NCI-H1694 treated with DMSO at 0.1 percent for 48 hours (cell line): ENCODE measurements at places on chromosomes 6 and 20.

- DNase-seq, result no peak
These were observed 129.6 kb downstream of the PACRG start for GRCh38 chr6:162857326-162857725.

GRCh38 chr6:139635401-139636130 is 261.1 kb upstream of the CITED2 start:
- DNase-seq, result no peak

GRCh38 chr20:64011366-64011779 is 24.6 kb upstream of the C20orf204 start:
- DNase-seq, result no peak

- no peak for DNase-seq
These were observed 27.8 kb downstream of the HDDC2 start for GRCh38 chr6:125273965-125274364.

DNA sequence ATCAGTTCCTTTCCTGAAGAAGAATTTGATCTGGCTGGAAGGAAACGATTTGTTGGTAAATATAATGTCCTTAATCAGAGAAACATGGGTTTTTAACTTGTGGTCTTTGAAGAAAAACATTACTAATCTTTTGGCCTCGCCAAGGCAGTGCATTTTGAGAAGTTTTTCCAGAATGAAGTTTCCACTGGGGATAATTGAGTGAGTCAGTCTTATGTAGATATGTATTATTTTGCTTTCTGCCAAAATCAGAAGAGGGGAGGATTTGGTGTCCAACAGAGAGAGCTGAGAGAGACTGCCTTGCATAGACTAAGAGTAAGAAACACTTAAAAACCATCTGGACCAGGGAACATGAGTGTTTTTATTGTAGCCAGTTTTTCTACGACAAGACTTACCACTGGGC is 79.9 kb downstream of the FNDC1 start:
- no peak for DNase-seq

DNA sequence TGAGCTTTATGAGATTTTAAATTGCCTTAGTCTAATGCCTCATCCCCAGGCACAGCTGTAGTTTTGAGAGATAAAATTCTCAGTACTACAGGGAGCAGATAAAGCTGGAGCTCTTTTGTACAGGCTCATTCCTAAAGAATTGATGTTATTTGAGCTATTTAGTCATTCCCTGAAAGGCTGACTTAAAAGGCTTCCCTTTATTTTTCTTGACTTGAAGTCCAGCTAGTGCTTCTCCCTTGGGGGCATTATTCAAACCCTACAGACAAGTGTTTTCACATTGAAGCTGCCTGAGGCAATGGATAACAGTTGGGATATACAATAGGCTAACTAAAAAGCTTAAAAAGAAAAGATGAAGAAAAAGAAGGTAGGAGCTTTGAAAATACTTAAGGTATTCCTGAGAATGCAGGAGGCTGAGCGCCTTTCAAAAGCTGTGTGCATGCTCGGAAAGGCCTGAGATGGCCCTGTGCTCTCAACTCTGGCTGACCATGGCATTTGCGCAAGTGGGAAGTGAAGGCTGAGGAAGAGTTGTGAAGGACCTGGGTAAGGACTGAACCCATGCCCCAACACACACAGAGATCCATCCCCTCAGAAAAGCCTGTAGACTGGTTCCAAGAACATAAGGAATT is 315.1 kb downstream of the SMOC2 start:
- DNase-seq, result no peak

GRCh38 chr6:97040355-97040860 is 115.9 kb downstream of the KLHL32 start:
- no peak for DNase-seq

GRCh38 chr6:21455071-21455470 is 138.5 kb upstream of the SOX4 start:
- no peak for DNase-seq
